ENCODE measurements at places on chromosomes 11 and 22.

- no peak for DNase-seq
Observed at GRCh38 chr11:18223591-18224387, 12.8 kb downstream of the SAA4 start.

GRCh38 chr22:36201630-36202319 lies at the start of gene APOL4:
APOL4 (minus strand) TSS chr22:36201809; CDS start chr22:36201734, 75 bp downstream.
- no peak for DNase-seq

GRCh38 chr11:69378303-69379141 lies 84.6 kb downstream of the MYEOV start:
- DNase-seq, result no peak

DNA sequence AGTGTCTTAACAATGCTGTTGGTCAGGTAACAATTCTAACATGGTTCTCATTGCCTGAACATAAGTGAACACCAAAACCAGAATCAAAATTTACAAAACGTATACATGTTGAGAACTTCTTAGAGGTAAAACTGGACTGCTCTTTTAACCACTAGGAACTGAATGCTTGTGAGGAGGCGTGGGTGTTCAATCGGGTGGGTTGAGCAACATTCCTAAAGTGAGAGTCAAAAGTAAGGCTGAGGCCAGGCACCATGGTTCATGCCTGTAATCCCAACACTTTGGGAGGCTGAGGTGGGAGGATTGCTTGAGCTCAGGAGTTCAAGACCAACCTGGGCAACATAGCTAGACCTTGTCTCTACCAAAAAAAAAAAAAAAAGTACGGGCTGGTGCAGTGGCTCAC lies 11.5 kb downstream of the PPME1 start:
- no peak for DNase-seq

DNA sequence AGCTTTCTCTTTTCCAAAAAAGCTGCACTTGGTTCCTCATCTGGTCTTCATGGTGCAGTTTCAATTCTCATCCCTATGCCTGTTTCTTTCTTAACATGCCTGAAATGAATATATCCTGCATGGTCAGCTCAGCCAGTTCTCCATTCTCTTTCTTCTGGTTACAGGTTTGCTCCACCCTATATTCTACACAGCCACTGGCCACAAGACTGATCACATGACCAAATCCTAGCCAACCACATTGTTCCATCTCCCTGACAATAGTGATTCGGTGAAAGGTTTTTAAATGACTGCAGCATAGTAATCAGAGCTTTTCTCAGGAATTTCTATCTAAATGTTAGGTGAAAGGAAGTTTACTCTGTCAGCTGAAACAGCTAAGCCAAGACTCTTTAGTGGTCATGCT lies 891.4 kb downstream of the METTL15 start:
- DNase-seq, result no peak

GRCh38 chr11:3674189-3674588 lies 3.0 kb upstream of the CHRNA10 start:
- DNase-seq, result no peak

- no peak for DNase-seq
Observed at GRCh38 chr22:24006207-24006913, 1.1 kb upstream of the GSTT4 start.

- peak; percentile 69 for DNase-seq
Observed at GRCh38 chr11:62104816-62105653, 18.8 kb upstream of the INCENP start.

- DNase-seq, result no peak
Observed at GRCh38 chr22:24591286-24591830, 1.5 kb downstream of the LRRC75B start.

DNA sequence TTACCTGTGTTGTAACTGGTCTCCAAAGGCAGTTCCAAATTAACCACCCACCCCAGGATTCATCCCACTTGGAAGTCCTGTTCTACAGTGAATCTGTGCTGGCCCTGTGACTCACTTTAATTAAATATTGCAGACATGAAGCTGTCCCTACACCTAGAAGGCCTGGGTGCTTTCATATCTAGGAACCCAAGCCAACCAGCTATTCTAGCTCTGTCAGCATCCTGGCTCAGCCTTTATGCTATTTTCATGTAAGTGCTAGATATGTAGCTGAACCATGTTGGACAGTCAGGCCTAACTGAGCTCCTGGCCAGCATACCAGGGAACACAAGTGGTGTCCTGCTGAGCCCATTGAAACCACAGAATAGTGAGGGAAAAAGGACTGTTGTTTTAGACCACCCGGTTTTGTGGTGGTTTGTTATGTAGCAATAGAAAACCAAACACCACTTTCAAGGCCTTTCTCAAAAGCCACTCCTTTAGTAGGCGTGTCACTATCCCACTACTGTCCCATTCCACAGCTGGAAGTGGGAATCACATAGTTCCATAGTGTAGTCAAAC lies 30.3 kb downstream of the CNTF start:
- DNase-seq, result no peak

DNA sequence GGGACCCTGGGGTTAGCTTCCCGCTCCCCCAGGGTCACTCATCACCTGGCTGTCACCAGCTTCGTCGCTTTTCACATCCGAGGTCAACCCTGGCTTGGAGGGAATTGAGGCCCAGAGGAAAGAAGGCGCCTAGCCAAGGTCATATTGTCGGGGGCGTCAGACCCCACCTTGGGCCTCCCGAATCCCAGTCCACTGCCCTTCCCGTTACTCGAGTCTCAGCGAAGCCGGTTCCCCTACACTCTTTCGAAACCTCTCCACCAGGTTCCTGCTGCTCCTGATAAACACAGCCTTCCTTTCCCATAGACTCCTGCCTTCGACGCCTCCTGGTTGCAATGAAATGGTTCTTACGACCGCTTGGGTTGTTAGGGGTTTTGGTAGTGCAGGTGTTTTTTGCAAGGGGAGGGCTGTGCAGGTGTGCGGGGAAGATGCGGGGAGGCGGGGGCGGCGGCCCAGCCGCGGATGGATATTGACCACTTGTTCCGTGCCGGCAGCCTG lies 642 bp downstream of the NAA40 start:
- DNase-seq, result no peak

- DNase-seq, result no peak
Observed at GRCh38 chr22:19663821-19664355, 50.4 kb upstream of the SEPTIN5 start.

DNA sequence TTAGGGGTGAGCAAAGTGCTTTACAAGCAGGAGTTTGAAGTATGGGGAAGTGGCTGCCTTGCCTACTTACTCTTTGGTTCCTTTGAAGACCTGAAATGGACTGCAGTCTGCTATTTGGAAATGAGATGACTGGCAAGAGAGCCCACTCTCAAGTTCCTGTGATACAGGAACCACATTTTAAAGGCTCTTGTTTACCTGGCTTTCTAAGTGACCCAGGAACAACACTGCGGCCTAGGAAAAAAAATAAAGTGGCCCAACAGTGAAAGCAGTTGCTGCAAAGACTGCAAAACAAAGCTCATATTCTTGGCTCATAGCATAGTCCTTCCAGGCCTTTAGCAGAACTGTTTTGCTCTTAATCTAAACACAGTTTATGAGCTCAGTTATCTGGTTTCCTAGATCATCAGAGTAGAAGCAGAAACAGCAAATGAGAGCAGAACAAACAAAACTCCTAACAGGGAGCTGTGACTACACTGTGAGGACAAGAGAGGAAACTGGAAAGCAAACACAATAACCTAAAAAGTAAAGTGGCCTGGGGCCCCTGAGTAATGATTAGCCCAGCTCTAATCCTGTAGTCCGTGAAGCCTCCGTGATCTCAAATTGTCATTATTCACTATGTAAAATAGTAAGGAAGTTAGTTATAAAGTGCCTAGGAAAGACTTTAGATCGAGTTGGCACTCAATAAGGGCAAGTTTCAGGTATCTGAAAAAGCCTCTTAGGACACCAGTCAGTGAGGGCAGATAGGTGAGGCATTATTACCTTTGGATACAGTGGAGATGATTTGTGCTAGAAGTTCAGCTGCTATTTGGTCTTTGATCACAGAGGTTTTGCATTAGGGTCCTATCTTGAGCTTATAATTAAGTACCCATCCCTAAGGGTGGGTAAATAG lies 11.5 kb downstream of the CCDC117 start:
- DNase-seq, result no peak

- DNase-seq, result no peak
Observed at GRCh38 chr11:77604281-77604680, 14.5 kb downstream of the AQP11 start.

- DNase-seq, result peak; percentile 82
Observed at GRCh38 chr11:64233913-64234586, at the start of gene VEGFB. VEGFB (plus strand) TSS chr11:64234584; CDS start chr11:64234834, 250 bp downstream.

- DNase-seq, result no peak
Observed at GRCh38 chr11:31424652-31425051, 55.0 kb downstream of the DNAJC24 start.

- DNase-seq, result peak; percentile 12
Observed at GRCh38 chr11:76512851-76513653, 68.2 kb downstream of the EMSY start.

DNA sequence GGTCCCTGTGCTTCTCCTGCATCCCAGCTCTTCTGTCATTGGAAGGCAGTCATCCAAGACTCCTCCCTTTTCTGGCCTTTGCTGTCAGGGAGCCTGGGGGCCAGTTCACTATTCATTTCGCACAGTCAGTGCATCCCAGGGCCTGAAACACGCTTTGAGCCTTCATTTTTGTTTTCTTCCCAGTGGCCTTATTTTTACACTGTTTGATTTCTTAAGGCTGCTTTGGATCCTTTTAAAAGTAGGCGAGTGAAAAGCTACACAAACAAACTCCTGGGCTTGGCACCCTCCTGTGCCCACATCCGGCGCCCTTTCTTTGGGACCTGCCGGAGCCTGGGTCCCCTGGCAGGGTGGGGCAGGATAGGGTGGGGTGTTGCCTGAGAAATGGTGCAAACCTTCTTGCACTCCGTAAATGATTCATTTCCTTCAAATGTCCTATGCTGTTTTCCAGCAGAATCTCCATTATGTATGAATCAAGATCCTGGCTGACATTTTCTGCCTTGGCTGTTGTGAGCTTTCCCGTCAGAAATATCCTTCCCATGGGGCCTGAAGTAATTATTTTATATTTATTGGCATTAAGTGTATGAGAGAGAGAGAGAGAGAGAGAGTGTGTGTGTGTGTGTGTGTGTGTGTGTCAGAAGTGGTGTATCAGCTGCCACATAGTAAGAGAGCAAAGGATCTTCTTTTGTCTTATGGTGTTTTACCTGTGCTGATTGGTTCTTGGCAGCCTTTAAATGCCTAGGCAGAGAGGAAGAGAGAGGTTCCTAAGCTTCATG lies 45.6 kb downstream of the BCR start:
- DNase-seq, result peak; percentile 52

GRCh38 chr11:131560287-131560686 lies 189.9 kb downstream of the NTM start:
- DNase-seq, result no peak

DNA sequence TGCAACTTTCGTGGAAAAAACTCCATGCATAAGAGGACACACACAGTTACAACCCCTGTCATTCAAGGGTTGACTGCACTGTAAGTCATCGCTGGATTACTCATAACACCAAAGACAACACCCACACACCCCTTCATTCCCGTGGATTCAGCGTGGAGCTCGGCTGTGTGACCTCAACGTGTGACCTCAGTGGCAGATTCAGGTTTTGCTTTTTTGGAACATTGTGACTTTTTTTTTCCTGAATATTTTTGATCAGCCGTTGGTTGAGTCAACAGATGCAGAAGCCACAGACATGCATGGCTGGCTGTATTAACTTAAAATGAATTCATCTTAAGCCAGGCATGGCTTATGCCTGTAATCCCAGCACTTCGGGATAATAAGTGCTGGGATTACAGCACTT lies 19.7 kb upstream of the MUC5AC start:
- no peak for DNase-seq

GRCh38 chr11:129377739-129378138 lies 2.1 kb downstream of the BARX2 start:
- DNase-seq, result no peak

DNA sequence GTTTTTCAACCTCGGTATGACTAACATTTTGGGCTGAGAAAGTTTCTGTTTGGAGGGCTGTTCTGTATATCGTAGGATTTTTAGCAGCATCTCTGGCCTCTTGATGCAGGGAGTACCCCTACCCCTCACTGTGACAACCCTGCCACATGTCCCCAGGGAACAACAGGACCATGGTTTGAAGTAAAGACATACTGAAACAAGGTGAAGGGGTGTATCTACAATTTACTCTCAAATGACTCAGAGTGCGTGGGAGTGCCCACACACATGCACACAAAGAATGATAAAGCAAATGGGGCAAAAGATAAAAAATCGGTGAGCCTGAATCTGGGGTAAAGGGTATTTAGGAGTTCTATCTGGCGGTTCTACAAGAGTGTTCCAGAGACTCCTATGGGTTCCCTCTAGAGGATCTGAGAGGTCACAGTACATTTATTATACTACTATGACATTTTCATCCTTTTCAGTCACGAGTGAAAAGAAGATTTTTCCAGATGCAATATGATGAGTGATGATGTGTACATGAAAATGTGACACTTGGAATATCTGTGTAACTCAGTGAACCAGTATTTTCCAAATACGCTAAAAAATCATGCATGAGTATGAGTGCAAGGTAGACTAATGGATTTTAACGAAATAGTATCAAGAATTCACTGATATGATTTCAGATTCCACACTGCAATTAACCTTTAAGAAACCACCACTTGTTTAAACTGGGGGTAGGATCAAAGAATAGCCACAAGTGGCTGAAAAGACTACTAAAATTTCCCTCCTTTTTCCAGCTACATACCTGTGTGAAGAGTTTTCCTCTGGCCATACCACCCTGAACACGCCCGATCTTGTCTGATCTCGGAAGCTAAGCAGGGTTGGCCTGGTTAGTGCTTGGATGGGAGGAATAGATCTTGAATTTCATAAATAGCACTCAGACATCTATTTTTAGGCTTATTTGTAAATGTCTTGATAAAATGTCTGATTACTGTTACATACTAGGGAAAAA lies 56.3 kb upstream of the YPEL1 start:
- no peak for DNase-seq

Data from CD4-positive, alpha-beta T cell treated with Interleukin-10 for 1 hour (primary cell).